ENCODE measurements at places on chromosomes 6 and 20. TPM values are rescaled to one million over a fixed set of nuclear protein-coding genes. Genes with fewer than 3 reads are reported as not detected.

GRCh38 chr6:15061180-15061641 lies 184.7 kb upstream of the JARID2 start:
- no peak overlapping the region for H3K27ac ChIP-seq
- H3K4me3 ChIP-seq = no peak overlapping the region
- no peaks in the 10 kb centered on the region for H3K36me3 ChIP-seq
- H3K27me3 ChIP-seq = no peaks in the 10 kb centered on the region

DNA sequence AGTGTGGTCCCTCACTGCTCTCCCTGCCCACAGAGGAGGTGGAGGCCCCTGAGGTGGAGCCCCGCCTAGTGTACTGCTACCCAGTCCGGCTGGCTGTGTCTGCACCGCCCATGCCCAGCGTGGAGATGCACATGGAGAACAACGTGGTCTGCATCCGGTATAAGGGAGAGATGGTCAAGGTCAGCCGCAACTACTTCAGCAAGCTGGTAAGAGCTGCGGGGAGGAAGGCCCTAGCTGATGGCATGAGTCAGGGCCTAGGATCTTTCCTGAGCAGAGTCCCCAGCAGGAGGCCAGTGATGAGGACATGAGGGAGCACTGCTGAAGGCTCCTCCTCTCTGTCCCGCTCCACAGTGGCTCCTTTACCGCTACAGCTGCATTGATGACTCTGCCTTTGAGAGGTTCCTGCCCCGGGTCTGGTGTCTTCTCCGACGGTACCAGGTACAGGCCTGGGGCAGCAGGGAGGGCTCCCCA lies 11.2 kb downstream of the PCIF1 start:
- peak; percentile 23 for DNase-seq
- peaks cover 2% of the 10 kb centered on the region for H3K36me3 ChIP-seq
- H3K4me1 ChIP-seq = no peaks in the 10 kb centered on the region
- no peak overlapping the region for H3K4me3 ChIP-seq

GRCh38 chr6:91097364-91097763 lies 510.5 kb upstream of the MAP3K7 start:
- no peaks in the 10 kb centered on the region for H3K36me3 ChIP-seq
- no peaks in the 10 kb centered on the region for H3K27me3 ChIP-seq
- H3K4me3 ChIP-seq = no peak overlapping the region
- H3K27ac ChIP-seq = no peak overlapping the region
- DNase-seq = no peak

- DNase-seq = peak; percentile 28
- H3K4me3 ChIP-seq = no peak overlapping the region
- H3K36me3 ChIP-seq = peaks cover 3% of the 10 kb centered on the region
- H3K27ac ChIP-seq = peak overlapping the region; percentile 65
- no peaks in the 10 kb centered on the region for H3K27me3 ChIP-seq
- H3K4me1 ChIP-seq = peaks cover 30% of the 10 kb centered on the region
Observed at GRCh38 chr6:34284563-34285447, 36.0 kb upstream of the SMIM29 start.

- peaks cover 39% of the 10 kb centered on the region for H3K4me1 ChIP-seq
- DNase-seq = no peak
- H3K27me3 ChIP-seq = no peaks in the 10 kb centered on the region
- no peak overlapping the region for H3K4me3 ChIP-seq
- no peak overlapping the region for H3K27ac ChIP-seq
Observed at GRCh38 chr6:15906420-15907016, 222.4 kb upstream of the MYLIP start.

- H3K4me1 ChIP-seq = peaks cover 39% of the 10 kb centered on the region
- H3K27me3 ChIP-seq = no peaks in the 10 kb centered on the region
- H3K4me3 ChIP-seq = no peak overlapping the region
- DNase-seq = no peak
- no peak overlapping the region for H3K27ac ChIP-seq
Observed at GRCh38 chr20:3763671-3764601, 3.6 kb downstream of the ADISSP start.

DNA sequence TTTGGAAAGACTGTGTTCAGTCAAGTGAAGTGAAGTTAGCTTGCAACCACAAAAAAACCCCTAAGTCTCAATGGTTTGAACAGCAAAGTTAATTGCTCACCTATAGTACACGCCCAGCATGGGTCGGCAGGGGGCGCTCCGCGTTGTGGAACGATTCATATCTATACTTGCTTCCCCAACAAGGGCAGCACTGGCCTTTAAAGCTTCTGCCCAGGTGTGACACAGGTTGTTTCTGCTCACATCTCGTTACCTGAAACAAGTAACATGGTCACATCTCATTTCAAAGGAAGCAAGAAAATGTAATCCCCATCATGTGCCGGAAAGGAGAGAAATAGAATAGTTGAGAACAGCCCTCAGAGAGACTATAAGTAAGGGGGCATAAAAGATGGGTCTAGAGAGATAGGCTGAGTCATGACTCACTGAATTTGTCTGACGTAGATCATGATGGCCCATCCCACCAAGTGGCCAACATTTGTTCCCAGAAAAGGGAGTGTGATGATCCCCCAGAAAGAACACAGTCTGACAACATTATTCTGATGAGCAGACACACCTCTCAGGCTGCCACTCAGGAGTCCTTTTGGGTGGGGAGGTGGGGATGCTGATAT lies 29.0 kb downstream of the HNF4A start:
- H3K4me1 ChIP-seq = peaks cover 3% of the 10 kb centered on the region
- H3K27me3 ChIP-seq = peaks cover 7% of the 10 kb centered on the region
- H3K4me3 ChIP-seq = no peak overlapping the region
- no peaks in the 10 kb centered on the region for H3K36me3 ChIP-seq

DNA sequence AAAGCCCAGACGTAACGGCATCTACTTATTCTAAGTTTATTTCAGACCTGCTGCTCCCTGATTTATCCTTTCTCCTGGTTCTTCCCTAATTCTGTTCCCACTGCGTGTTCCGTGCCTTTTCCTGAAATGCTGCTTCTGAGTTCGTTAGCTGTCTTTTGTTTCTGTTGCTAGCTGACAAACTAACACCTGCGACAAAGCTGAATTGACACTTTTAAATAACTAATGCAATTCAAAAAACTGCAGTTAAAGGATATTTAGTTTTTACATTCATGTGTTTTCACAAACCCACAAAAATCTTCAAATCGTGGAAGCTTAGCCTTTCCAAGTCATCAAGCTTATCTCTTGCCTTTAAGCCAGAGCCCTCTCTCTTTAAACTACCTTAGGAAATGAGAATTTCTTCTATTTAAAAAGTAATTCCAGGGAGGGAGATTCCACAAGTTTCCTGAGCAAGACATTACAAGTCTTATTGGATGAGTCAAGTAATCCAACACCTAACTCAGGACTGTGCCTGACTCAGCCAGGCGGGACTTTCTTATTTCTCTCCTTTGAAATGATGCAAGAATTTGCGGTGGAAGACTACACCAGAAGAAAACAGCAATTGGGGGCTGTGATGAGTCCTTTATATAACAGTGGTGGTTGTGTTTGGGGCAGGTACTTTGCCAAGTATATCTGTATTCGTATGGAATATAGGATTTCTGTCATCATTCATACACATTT lies 6.3 kb downstream of the ADTRP start:
- H3K4me1 ChIP-seq = no peaks in the 10 kb centered on the region
- no peaks in the 10 kb centered on the region for H3K36me3 ChIP-seq
- DNase-seq = no peak
- no peaks in the 10 kb centered on the region for H3K27me3 ChIP-seq

The BPIFA2 gene
- polyA plus RNA-seq = not detected

The MAP3K4 gene
- 19.2 TPM for polyA plus RNA-seq

The HLA-DPA1 gene
- 559 TPM for polyA plus RNA-seq

The ZNF335 gene
- polyA plus RNA-seq = 49.8 TPM

The VEGFA gene
- polyA plus RNA-seq = 7.1 TPM

The PDYN gene
- polyA plus RNA-seq = not detected

Measured in B cell (primary cell).